Small intestine (tissue), 16 donors: ENCODE measurements at places on chromosomes 6 and 20.
A peak's percentile ranks its signal among the peaks of the same experiment; 100 is the strongest.

DNA sequence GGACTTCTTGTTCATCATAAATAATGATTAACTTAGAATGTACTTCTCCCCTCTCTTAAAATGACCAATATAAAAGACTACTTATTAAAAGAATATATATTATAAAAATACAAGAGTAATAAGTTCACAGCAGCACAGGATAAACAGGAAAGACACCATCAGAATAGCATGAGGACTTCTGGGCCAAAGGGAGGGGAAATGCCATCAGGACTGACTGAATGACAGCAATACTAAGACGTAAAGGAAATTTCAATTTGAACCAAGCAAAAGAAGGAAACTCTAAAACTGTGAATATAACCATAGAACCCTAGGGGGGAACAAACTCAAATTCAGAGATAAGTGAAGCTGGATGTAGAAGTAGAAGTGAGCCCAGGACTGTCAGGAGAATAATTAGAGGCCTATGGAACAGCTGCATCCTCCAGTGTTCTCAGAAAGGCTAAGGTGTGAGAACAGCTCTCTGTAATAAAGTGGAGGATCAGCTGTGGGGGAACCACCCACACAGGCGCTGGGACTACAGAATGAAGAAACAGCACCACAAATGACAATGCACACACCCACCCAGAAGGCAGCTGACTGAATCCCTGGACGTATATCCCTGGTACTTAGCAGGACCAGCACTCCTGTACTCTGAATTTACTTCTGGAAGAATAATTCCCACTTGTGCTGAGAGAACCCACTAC lies 37.8 kb downstream of the ZHX3 start:
- no peak for DNase-seq

DNA sequence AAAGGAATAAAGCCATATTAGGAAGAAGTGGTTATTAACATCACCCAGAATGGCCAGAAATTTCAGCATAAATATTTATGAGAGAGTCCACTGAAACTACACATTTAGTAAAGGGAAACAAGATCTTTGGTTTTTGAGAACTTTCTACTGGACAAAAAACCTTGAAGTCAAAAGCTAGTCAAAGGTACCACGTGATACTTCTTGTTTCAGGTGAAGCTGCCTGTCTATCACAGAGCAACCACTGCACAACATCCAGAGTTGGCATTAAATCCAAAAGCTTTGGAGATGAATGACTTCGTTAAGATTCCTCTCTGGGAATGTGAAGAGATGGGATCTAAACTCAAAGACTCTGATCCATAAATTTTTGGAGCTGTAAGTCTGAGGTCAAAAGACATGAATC lies 137.0 kb downstream of the KCNQ5 start:
- DNase-seq = no peak

GRCh38 chr6:159874435-159874834 lies 16.4 kb upstream of the MAS1 start:
- no peak for DNase-seq

- DNase-seq = no peak
Measured at GRCh38 chr6:125004198-125004597, 42.0 kb downstream of the RNF217 start.

- peak; percentile 61 for DNase-seq
Measured at GRCh38 chr6:5036269-5036668, 32.4 kb upstream of the RPP40 start.

GRCh38 chr20:7708782-7709181 lies 231.5 kb downstream of the HAO1 start:
- no peak for DNase-seq

DNA sequence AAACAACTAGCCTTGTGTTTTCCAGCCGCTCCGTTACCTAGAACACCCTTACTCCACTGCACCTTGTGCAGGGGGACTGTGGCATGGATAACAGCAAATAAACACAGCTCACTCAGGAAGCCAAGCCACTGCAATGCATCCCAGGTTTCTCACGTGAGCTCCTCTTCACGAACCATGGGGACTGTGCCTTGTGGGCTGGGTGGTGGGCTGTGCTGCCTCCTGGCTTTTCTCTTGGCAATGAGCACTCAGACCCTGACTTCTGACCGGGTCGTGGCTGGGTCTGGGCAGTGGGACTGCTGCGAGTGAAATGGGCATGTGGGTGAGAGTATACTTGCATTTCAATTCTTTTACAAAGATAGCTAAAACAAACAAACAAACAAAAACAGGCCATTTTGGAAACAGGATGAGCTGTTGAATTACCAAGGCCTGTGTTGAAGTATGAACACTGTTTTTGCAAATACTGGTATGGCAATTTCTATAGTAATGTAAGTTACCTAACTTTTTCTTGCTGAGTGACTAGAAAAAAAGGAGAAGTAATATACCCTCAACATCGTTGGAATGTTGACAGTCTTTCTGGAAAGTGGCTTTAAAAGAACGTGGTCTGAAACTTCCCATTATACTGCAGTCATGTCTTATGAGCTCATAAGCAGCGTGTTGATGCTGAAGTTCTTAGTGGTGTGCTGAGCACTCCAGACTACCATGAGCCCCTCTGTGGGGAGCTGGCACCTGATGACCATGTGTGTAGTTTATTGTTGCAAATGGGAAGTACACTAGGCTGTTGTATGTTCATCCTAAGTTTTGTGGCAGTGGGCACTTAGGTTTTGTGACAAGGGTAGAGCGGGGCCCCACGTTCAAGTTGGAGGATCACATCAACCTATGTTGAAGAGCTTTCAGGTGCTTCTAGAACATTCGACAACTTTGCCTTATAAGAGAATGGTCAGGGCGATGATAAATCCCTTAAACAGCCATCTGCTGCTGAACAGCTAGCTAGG lies 120.4 kb downstream of the ARMC2 start:
- DNase-seq = no peak

DNA sequence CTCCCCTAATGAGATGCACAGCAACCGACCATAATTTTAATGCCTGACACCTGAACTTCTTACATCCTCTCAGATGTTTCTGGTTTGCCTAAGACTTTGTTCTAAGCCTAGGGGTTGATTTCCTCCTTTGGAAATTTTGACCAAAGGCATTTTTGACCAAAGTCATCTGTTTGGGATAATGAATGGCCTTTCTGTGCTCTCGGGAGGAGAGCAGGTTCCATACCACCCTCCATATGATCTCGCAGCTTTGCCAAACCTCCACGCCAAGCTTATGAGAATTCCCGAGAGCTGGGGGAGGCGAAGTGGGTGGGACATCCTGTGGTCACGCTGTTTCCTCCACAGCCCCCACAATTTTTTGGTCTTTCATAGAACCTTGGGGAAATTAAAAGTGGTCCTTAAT lies 91.7 kb downstream of the SCML4 start:
- no peak for DNase-seq

DNA sequence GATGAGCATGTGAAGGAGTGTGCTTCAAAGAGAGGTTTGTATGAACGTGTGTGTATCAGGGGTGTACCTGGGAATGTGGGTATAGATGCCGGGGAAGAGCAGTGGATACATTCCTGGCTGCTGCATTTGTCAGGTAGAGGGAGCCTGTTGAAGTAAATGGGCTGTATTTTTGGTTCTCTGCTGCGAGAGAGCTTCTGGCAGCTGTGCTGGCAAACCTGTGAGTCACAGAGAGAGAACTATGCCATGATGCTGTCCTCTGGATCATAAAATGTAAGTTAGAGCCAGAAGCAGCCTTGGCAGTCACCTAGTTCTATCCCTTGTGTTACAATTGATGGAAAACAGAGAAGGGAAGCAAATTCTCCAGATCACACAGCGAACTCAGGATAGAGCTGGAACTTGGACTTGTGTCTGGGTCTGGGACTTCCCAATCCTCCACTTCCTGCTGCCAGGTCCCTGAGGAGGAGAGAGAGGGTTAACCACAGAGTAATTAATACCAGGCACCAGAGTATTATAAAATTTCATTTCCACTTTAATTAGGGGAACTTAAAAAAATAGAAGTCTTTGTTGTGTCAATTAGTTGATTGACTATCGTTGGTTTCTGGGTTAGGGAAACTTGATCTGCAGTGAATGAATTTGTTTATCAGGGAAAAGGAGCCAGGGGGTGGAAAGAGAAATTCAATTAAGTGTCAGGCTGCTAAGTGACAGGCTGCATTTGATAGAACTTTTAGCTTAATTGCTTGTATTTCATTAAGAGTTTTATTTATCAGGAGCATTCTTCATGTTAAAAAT lies 41.1 kb upstream of the GTSF1L start:
- no peak for DNase-seq

- DNase-seq = no peak
Measured at GRCh38 chr6:43714311-43715055, 26.9 kb upstream of the MRPS18A start.

DNA sequence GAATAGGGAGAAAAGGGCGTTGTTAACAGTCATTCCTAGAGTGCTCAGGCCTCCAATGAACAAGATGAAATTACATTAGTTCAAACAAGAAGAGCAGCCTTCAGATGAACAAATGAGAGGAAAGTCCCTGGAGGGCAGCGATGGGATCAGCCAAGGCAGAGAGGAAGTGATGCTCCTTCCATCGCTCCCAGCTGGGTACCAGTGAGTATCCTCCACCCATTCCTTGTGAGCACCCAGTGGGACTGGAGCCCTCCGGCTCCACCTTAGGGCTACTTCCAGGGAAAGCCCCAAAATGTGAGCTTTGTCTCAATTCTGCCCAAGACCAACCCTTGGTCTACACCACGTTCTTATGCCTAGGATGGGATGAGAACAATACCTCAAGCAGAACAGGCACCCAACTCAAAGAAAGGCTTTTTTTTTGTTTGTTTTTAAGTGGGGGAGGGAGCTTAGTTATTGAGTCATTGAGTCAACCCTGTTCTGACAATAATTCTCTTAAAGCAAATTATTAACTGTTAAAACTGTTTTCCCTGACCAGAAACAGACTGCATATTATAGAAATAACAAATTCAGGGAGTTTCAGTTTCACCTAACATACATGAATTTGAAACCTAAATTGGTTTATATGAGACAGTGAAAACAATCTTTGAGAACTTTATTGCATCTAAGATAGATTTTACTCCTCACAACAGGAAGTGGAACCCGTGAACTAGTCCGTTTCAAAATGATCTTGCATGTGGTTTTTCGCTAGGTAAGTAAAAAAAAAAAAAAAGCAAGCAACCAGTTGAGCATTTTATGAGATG lies 106.9 kb downstream of the IPCEF1 start:
- no peak for DNase-seq

DNA sequence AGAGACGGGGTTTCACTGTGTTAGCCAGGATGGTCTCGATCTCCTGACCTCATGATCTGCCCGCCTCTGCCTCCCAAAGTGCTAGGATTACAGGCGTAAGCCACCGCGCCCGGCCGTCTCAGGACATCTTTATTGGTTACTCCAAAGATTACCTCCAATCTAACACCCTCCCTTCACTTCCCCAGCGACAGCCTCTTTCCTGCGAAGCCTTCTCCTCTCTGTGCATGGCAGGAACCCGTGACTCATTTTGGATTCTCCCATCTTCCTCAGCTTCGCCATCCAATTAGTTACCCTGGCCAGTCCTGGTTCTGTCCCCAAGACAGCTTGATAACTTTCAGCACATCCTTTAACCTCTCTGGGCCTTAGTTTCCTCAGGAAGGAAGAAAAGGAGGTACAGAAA lies 51.3 kb upstream of the TOX2 start:
- DNase-seq = no peak

GRCh38 chr6:95578106-95578410 lies 723 bp downstream of the MANEA start:
- DNase-seq = peak; percentile 40

DNA sequence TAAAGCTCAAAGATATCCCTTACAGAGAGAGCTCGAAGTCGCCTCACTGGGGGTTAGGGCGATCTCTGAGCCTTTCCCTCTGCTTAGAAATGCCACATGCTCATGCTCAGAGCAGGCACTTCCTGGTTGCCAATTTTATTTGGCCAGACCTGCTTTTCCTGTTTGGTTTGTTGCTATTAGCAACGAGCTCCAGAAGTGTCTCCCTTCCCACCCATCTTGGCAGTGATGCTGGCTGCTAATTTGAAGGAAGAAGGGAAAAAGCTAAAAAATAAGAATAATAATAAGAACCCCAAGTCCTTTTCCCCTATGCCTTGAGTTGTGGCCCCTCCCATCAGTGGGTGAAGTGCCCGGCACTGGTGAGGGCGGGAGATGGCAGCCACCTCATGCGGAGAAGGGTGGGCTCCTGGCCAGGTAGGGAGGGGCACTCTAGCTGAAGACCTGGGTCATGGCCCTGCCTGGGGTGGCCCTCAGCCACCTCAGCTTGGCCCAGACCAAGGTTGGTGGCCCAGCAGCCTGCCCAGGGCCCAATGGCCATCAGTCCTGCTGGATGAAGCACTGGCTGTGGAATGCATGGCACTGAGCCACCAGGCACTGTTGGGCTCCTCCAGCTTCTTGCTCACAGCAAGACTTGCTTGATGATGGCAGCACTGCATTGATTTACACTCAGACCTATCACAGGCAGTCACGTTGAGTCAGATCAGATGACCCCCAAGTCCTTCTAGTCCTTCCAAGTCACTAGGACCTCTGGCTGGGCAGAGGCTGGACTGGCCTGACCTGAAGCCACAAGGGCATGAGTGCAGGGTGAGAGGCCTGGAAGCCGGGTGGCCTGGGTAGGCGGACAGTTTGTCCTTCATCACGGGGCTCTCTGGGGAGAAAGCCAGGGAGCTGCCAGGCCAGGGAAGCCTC lies 79.0 kb downstream of the SYNJ2 start:
- DNase-seq = peak; percentile 22

- no peak for DNase-seq
Measured at GRCh38 chr6:148998704-148999103, 251.9 kb downstream of the UST start.

- no peak for DNase-seq
Measured at GRCh38 chr6:165744555-165745228, 81.7 kb upstream of the PDE10A start.

DNA sequence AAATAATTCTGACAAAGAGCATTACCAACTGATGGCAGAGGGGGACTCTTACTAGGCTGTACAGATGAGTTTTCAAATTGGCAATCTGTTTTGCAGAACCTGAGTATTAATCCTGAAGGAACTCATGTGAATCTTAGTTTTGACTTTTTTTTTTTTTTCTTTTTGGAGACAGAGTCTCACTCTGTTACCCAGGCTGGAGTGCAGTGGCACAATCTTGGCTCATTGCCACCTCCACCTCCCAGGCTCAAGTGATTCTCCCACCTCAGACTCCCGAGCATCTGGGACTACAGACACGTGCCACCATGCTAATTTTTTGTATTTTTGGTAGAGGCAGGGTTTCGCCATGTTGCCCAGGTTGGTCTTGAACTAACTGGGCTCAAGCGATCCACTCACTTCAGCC lies 49.3 kb downstream of the KCTD20 start:
- no peak for DNase-seq

DNA sequence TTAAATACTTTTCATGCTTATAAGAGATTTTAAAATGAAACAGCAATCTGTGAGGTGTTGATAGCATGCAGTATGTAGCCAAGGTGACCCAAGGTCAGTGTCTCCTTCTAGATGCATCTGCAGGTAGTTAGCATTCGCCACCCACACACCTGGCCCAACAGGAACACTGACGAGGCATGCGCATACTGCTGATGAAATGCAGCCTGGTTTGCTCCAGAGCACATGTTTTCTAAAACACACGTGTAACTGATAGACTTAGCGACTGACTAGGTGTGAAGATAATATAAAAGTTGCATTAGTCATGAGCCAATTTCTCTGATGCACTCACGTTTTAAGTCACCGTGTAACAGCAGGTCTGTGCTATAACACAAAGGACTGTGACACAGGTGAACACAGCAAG lies 77.1 kb upstream of the RPS6KA2 start:
- DNase-seq = no peak
